Smooth muscle cell of the brain vasculature (primary cell): ENCODE measurements at places on chromosomes 16 and 17.
A peak's percentile ranks its signal among the peaks of the same experiment; 100 is the strongest.

- DNase-seq, result no peak
Measured at GRCh38 chr17:56395787-56396186, 197.7 kb upstream of the NOG start.

DNA sequence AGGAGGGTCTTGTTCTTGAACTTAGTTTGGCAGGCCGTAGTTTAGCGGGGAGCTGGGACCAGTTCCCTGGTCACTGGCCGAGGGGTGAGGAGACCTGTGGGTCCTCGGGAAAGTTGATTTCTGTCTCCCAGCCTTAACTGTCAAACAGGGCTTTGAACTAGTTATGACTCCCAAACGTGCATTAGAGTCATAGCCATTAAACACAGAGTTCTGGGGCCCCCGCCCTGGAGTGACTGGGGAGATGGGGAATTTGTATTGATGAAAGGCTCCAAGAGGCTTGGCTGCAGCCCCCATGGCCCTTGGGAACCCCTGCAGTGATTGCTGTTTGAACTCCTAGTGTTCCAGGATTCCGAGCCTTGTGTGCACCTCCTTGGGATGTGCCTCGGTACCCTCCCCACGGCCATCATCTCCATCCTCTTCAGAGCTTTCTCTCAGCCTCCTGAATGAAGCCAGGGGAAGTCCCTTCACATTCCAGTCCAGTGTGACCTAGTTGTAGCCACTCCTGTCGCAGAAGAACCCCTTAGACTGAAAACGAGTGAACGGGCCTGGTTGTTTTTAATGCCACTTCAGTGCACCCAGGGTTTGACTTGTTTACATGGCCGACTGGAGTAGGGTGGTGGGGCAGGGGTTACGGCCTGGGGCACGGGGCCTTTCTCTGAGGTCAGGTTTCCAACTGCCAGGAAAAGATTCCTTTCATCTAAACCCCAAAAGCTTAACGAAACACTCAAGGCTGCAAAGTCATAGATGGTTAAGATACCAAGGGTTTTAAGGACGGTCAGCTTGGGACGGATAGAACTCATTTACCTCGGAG is 1.4 kb downstream of the MPRIP start:
- no peak for DNase-seq

DNA sequence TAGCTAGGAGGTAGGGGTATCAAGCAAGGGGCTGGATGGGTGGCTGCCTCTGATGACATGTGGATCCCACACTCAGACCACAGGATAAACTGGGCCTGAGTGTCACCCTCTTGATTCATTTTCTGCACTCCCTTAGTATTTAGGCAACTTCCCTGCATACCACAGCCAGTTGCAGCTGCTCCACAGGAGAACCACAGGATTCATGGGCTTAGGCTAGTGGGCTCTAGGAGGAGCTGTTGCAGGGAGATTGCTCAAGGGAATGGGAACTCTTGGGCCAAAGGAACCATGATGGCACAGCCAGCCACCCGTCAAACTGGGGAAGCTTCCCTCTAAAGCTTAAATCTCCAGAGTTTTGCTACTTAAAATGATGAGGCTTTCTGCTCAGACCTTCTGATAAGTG is 269.7 kb upstream of the ASIC2 start:
- DNase-seq, result no peak

- DNase-seq, result peak; percentile 73
Measured at GRCh38 chr16:78184238-78185183, 85.1 kb downstream of the WWOX start.

- DNase-seq, result no peak
Measured at GRCh38 chr17:28228109-28228840, 90.7 kb upstream of the TMEM97 start.

GRCh38 chr17:15479703-15480102 is 12.3 kb upstream of the CDRT4 start:
- DNase-seq, result no peak

GRCh38 chr17:50596191-50597037 is 35.9 kb downstream of the CACNA1G start:
- no peak for DNase-seq

DNA sequence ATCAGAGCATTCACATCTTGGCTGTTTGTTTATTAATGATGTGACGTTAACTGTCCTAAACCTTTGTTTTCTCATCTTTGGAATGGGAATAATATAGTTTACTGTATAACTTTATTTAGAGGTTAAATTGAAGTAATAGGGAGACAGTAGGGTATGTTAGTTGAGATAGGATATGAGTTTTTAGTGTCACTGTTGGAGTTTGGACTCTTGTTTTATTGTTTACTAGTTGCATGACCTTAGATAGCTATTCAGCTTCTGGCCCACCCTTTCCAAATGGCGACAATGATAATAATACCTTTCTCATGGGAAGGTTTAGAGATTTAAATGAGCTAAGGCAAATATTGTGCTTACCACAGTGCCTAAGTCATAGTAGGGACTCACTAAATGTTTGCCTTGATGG is 28.2 kb upstream of the CDC6 start:
- DNase-seq, result no peak

- no peak for DNase-seq
Measured at GRCh38 chr17:77966476-77966875, 8.0 kb downstream of the TNRC6C start.

- no peak for DNase-seq
Measured at GRCh38 chr16:16992975-16993765, 477.6 kb downstream of the XYLT1 start.

DNA sequence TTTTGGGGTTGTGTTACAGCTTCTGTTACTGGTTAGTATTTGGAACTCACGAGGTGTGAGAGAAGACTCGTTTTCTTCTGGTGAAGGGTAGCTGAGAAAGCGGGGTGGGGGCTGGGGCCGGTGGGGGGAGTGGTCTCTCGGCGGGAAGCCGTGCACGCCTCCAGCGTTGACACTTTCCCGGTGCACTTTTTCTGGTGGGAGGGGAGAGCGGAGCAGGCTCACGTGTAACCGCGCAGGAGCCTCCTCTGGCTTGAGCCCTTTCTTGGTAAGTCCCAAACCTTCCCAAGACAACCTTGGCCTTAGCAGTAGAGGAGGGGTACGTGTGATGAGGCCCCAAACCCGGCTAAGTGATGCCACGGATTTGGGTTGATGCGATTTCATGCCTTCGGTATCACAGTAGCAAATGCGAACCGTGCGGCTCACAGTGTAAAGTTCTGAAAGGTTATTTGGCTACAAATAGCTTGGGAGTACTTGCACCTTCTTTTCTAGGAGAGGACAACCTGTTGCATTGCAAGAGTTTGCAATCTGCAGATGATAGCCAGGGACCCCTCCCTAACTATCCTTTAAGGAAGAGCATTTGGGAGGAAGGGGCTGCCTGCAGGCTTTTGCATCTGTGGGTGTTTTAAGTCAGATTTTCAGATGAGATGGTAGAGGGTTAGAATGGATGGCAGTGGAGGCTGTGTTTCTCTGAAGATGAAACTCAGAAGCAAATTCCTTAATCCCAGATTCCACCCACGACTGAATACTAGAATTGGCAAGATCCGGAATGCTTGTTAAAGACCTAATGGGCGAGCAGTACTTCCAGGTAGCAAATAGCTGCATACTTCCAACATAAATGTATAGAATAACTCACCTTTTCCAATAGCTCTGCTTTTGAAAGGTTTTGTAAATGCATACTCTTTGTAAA is 1.5 kb downstream of the HLF start:
- no peak for DNase-seq

GRCh38 chr17:77391668-77392375 is 251.1 kb downstream of the SEC14L1 start:
- DNase-seq, result peak; percentile 81

- no peak for DNase-seq
Measured at GRCh38 chr16:85518398-85519049, 94.6 kb upstream of the GSE1 start.

GRCh38 chr16:56488035-56488434 is 31.8 kb downstream of the BBS2 start:
- DNase-seq, result no peak

- DNase-seq, result peak; percentile 39
Measured at GRCh38 chr17:2174014-2174413, 119.1 kb downstream of the HIC1 start.

DNA sequence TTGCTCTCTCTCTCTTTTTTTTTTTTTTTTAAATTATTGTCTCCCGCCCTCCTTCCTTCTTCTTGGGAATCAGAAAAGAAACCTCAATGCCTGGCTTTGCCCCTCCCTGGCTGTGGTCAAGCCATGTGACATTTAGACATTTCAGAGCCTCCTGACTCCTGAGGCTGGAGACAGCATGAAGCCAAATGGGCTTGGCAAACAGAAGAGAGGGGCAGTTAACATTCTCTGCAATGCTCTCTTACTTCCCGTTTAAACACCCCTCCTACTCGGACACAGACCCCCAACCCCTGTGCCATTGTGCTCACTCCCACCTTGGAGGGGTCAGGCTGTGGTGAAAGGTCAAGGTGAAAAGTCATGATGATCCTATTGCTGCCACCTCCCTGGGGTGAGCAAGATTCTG is 14.7 kb upstream of the MEOX1 start:
- DNase-seq, result no peak

- DNase-seq, result no peak
Measured at GRCh38 chr17:65683428-65683827, 122.0 kb upstream of the AXIN2 start.

DNA sequence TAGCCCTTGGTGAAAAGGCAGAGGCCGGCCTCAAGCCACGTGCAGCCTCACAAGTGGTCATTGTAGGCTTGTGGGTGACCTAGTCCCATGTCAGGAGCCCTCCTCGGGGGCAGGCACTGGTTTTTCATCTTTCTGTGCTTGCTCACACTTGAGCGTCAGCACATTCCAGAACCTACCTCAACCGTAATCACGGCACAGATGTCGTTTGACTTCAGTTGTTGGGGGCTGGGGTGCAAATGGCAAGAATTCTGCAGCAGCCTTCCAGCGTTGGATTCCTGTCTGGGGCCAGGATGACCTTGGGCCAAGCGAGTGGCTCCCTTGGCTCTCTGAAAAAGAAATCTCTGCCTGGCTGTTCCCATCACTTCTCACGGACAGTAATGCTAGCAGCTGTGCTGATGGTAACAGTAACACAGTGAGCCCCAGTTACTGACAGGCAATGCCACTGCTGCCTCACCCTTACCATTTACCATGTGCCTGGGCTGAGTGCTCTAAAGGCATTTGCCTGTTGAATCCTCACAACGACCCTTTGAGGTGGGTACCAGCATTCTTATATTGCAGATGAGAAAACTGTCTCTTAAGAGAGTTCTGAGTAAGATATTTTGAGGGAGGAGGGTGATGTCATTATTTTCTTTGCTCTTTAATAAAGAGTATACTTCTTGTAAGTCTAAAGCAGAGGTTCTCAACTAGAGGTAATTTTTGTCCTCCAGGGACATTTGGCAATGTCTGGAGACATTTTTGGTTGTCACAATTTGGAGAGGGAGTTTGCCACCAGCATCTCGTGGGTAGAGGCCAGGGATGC is 46.5 kb downstream of the KSR1 start:
- DNase-seq, result no peak

DNA sequence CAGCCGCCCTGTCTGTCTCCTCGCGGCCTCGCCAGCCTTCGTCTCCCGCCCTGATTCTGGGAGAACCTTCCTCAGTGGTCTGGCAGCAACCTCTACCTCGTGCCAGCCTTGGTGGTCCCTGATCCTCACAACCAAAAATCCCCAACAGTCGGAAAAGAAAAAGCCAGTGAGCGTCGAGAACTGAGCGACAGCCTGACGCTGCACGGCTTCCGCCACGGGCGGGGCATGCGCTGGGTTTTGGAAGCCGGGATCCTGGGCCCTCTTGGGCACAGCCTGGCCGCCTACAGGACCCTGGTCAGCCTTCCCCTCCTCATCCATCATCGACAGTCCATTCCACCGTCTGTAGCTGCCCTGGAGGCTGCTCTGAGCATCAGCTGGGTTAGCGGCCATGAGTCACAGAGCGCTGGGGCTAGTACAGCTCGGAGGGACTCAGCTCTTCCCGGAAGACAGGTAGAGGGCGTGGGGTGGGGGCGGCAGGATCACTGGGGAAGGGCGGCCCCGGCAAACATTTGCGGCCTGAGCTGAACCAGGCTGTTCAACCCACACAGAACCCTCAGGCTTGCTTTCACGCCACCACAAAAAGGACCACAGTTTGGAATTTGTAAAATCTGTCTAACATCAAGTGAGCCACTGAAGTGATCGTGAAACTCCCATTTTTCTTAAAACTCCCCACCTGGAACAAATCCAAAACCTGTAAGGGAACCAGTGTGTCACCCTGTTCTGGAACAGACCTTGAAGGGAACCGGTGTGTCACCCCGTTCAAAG is 55.4 kb upstream of the DOC2B start:
- DNase-seq, result no peak

GRCh38 chr17:62617894-62618472 is 9.5 kb upstream of the MRC2 start:
- DNase-seq, result no peak

- DNase-seq, result no peak
Measured at GRCh38 chr17:21194703-21195102, 19.3 kb downstream of the TMEM11 start.

- no peak for DNase-seq
Measured at GRCh38 chr17:9666461-9667050, 21.2 kb downstream of the USP43 start.
